AG04450 (cell line): ENCODE measurements at places on chromosomes 2 and 18.

DNA sequence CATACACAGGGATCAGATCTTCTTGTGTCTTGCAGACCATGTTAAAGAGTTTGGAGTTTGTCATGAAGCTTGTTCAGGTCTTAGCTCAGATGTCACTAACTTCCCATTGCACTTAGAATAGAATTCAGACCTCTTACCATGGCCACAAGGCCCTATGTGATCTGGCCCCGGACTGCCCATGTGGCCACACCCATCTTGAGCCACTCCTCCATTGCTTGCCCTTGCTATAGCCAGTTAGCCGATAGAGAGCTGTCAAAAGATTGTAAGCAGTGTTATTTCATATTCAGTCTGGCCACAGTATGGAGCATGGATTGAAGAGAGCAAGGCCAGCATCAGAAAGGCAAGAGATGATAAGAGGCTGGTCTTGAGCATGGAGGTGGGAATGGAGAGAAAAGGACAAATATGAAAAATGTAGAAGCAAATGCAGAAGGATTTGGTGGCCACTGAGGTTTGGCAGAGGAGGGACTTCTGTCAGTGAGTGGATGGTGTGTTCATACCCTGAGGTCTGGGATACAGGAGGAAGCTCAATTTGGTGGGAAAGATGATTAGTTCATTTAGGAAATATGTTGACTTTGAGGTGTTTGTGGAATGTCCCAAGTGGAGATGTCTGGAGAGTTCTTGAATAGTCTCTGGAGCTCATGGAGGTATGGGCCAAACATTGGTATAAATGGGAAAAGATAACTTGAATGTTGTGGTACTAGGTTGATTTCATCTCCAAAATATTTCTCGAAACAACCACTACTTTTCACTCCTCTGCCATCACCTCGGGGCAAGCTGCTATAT is 10.6 kb downstream of the DGUOK start:
- DNase-seq, result no peak

DNA sequence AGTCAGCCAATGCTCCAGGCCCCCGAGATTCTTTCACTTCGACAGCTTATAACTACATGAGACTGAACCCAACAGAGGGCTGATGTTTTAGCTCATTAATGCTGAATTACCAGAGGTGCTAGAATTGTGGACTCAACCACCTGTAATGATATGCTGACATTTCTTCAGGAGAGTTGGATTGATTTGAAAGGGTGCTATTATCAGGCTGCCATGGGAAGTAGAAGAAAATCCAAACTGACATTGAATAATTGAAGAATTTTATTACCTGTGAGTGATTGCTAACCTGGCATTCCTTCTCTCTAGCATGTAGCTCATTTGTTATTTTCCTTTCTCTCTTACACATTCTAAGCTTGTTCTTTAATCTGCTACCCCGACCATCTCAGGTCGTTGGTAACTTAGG is 488.8 kb downstream of the PID1 start:
- no peak for DNase-seq

- no peak for DNase-seq
These were observed 118.3 kb upstream of the DNAJC10 start for GRCh38 chr2:182597570-182598295.

DNA sequence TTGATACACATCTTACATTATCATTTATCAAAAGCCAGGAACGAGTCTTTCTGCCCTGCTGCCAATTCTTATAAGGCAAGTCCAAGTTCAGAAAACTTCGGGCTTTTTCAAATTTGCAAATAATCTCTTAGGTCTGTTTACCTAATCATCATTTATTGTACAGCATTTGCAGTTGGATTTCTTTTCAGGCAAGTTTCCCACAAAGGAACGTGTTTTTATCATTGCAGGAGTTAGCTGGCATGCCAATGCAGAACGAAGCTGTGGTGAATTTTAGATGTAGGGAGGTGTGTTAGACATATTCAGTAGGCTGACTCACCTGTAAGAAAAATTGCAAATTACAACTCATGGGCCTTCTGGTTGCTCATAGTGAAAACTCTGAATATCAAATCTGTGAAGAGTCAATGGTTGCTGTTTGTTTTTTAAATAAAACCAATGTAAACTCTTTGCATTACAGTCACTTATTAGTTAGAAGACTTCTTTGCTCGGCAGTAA is 209.6 kb downstream of the SRBD1 start:
- DNase-seq, result no peak

DNA sequence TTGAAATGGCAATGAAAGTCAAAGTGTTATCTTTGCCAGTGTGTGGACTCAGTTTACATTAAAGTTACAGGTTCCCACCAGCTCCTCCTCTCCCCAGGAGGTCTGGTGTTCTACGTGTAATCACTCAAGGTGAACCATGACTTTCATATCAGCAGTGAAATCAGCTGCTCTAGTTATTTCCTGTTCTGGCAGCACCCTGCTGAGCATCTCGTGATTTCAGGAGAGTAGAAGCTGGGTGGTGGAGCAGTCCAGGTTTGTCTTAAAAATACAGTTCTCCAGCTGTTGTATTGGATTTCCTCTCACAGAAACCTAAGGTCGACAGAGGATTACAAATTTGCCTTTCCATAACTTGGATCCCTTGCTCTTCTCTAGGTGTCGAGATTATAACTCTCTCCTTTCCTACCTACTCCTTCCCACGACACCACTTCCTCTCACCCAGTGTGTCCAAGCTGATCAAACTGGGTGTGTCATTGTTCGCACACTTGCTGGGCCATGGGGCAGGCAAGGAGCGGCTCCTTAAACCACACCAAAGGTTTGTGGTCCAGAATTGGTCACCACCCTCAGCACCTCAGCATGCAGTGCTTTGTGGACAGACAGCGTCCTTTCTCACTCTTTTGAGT is 13.0 kb upstream of the ARHGAP25 start:
- DNase-seq, result no peak

DNA sequence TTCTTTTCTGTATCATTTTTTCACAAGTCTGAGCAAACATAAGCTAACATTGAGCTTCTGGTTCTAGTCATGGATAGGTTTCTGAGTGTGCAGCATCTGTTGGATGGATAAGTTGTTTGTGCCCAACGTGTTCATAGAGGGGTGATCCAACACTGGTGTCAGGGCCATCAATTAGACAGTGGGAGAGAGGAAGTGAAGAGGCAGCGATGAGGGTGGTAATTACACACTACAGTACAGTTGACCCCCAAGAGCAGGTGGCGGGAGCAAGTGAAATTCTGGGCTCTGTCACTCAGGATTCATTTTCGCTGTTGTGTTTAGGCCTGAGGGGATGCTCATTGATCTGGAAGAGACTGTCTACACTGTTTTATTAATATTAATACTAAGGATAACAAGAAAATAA is 180.0 kb upstream of the CXCR4 start:
- DNase-seq, result no peak

- DNase-seq, result no peak
These were observed 110.2 kb upstream of the TRIB2 start for GRCh38 chr2:12606472-12607000.
